ENCODE measurements at places on chromosomes 2 and 18. TPM values are rescaled to one million over a fixed set of nuclear protein-coding genes. Genes with fewer than 3 reads are reported as not detected.

GRCh38 chr2:111030945-111031344 is 89.8 kb upstream of the BCL2L11 start:
- DNase-seq: no peak

The YES1 gene
- 85.7 TPM for polyA plus RNA-seq

DNA sequence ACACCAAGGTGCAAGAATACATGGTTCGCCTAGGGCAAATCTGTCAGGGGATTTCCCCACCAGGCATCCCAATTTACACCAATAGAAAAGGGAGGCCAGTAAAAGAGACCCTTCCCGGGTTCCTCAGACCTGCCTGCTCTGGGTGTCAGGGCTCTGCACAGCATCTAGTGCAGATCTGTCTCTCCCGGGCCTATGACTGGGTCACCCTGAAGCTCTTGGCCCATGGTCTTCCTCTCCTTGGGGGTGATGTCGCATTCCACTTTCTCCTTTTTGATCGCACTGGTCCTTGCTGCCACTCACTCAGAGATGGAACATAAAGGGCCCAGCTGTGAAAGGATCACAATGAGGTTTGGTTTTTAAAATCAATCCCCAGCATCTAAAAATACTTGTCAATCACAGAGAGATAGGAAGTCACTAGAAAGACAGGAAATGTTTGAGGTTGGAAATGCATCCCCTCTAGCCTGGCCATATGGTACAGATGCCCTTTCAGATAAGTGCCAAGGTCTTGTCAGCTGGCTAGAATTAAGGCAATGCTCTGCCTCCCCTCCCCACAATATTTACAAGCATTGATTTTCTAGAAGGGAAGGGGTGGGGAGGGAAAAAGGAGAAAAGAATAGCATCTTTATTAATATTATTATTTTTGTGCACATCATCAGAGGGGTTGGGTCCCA is 34.9 kb upstream of the AFTPH start:
- no peak for DNase-seq

DNA sequence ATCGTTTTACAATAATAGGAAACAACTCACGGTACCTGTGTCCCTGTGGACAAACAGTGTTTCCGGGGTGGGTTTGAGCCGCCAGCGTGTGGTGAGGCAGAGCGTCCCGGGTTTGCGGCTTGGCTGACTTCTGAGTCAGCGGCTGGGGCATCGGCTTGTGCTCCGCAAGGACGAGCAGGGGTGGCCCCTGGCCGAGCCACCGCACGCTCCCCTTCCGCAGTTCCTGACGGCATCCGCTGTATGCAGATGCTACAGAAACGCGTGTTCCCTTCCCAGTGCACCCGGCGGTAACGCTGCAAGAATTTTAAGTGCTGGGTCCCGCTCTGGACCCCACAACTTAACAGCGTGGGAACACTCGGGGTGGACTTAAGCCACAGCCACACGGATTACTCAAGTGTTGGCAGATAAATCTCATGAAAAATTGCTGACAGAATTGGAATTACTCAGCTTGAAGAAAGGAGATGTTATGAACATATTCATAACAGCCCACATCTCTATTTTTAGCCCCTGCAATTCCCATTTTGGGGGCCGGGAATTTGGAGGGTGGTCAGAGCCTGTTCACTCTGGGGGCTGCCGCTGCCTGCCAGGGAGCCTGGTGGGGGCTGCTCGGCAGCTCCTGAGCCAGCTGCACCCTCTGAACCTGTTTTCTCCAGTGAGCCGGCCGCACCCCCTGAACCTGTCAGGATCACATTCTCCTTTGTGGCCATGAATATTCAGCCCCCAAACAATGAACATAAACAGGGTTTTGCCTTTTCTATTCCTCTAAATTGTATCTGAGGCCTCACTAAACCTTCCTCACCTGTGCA is 12.6 kb upstream of the KCNG2 start:
- no peak for DNase-seq

The FABP1 gene
- 21.5 TPM for polyA plus RNA-seq

Measured in left renal pelvis (tissue), 4 donors.